Central memory CD4-positive, alpha-beta T cell (primary cell): ENCODE measurements at places on chromosomes 1 and 21.

GRCh38 chr1:3669421-3669821, 17.1 kb downstream of the TP73 start:
- no peak for DNase-seq

- DNase-seq = no peak
Measured at GRCh38 chr21:34952701-34953100, 96.4 kb downstream of the RUNX1 start.

DNA sequence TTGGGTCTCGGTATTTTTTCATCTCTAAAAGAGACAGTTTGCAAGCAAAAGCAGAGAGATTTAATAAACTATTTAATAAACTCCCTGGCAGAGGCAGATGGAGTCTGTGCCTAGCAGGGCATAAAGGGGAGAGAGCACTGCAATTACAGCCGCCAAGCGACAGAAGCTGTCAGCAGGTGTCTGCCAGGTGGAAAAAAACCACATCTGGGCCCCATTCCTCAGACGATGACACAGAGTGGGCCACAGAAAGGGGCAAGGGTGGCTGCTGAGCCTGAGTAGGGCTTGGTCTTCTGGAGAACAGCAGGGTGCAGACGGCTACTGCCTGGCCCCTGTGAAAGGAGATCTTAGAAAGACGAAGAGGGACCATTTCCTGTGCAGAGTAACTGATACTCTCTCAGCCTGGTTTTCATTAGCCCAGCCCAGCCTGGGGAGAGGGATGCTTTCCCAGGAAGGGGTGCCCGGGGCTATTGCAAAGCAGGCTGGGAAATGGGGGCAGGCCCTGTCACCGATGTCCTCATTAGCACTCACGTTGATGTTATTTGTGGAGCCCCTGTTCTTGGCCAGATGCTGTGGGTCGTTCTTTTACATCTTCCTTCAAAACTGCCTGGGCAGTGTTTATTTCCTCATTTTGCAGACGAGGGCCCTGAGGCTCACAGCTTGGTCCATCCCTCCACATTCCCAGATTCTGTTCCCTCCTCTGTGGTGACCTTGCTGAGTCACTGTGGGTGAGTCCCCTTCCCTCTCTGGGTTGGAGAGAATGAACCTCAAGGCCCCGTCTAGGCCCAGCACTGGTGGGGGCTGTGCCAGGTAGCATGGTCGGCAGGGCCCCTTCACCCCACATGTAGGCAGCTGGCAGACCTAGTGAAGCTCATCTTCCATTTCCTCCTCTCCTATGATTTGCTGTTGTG, 472.7 kb downstream of the PTPRU start:
- no peak for DNase-seq

- no peak for DNase-seq
Measured at GRCh38 chr1:151418081-151418480, 18.7 kb downstream of the PSMB4 start.

DNA sequence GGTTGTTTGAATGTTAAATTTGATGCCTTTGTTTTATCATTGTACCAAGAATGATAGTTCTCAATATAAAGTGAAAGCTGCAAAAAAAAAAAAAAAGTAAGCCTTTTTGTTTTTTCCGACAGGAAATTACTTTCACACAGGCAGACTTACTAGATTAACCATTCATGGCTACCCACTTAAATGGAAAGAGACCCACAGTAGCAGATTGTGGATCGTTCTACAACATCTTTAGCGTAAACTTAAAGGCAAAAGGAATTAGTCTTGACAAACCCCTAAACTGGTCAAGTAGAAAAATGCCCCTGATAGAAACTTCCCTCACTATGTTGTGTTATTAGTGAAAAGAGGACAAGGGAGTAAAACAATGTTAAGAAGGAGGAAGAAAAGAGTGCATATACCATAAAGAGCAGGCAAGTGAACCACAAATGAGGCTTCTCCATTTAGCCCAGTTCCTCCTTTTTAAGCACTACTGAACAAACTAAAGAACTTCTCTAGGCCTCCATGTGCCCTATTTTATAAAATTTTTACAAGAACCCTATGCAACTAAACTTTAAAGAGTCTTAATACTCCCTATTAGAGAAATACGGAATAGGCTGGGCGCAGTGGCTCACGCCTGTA, 1560.3 kb downstream of the MRPL39 start:
- no peak for DNase-seq

DNA sequence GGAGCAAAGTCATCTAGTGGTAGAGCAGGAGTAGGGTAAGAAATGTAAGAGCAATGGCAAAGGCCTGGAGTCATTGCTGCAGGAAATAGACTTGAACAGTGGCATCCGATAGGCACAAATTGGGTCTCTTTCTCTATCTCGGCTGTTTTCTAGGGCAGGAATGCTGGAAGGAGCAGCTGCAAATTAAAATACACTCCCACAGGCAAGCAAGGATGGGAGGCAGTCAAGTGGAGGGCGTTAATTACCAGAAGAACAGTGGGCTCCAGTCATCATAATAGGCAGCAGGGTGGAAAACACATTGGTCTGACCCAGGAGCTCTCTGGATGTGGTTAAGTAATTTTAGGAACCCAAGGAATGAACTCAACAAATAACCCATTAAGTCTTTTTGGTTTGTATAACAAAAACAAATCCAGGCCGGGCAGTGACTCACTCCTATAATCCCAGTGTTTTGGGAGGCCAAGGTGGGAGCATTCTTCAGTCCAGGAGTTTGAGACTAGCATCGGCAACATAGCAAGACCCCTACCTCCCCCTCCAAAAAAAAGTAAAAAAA, 7.8 kb upstream of the TDRD5 start:
- no peak for DNase-seq

- DNase-seq = no peak
Measured at GRCh38 chr1:28162151-28162550, 14.3 kb downstream of the PTAFR start.

GRCh38 chr1:192151176-192151575, 7.1 kb upstream of the RGS18 start:
- DNase-seq = no peak

GRCh38 chr21:37848721-37849490, 67.4 kb downstream of the KCNJ6 start:
- DNase-seq = no peak

- DNase-seq = no peak
Measured at GRCh38 chr1:231393668-231394067, 28.4 kb downstream of the EGLN1 start.
